NCI-H1436 (cell line): ENCODE measurements at places on chromosomes 12 and 14.

DNA sequence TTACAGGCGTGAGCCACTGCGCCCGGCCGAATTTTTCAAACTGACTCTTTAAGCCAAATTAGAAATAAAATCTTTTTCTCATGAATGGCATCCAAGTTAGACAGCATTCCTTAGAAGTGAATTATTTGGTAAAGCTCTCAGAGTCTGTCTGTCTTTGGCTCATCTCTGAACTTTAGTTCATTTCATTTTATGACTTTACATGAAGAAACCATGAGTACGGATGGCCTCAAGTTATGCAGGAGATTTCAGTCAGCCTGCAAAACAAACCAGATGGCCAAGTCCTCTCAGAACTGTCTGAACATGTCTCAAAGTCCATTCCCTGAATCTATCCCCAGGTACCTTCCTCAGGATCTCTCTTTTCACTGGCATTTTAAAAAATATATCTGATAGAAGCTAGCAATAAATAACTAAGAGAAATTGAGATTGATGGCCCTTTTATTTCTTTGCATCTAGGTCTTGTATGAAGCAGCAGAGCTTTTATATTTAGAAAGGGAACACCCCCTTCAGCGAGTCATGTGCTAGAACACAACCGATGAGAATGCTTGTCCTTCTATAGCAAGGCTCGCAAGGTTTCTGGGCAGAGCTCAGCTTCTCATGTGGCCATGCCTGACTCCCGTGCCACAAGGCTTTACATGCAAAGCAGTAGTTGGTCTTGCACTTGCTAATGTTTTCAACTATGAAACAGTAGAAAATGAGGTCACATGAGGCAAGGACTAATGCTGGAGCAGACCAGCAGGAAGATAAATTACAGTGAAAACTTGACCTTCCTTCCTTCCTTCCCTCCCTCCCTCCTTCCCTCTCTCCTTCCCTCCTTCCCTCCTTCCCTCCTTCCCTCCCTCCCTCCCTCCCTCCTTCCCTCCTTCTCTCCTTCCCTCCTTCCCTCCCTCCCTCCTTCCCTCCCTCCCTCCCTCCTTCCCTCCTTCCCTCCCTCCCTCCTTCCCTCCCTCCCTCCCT, 125.0 kb downstream of the AKAP6 start:
- no peak for DNase-seq

DNA sequence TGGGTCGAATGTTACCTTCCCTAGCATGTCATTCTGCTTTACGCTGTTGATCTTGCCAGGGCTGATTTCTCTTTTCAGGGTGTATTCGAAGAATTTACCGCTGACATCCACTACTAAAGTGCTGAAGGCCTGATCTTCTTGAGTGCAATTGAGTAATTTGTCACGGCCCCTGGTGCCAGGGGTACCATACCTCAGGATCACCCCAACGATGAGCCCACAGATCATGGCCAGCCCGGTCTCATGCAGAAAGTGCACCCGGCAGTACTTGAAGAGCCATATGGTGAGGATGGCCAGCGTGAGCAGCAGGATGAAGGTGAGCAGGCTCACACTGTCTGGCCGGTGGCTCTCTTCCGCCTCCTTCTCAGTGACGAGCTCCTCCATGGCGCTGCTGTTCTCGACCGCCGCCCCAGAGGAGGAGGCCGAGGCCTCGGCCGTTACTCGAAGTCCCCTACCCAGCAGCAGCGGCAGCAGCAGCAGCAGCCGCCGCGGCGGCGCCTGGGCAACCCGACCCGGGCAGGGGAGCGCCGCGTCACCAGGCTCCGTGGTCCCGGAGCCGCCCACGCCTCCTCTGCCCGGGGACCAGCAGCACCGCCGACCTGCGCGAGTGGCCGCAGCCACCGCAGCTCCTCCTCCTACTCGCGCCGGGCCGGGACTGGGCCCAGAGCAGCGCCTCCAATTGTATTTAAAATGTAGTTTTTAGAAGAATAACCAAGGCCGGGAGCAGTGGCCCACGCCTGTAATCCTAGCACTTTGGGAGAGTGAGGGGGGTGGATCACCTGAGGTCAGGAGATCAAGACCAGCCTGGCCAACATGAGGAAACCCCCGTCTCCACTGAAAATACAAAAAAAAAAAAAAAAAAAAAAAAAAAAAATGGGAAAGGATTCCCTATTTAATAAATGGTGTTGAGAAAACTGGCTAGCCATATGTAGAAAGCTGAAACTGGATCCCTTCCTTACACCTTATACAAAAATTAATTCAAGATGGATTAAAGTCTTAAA, 58.5 kb upstream of the TMPO start:
- DNase-seq, result no peak

GRCh38 chr12:2756756-2757155, 38.0 kb upstream of the FKBP4 start:
- DNase-seq, result no peak

- peak; percentile 11 for DNase-seq
These were observed 28.6 kb downstream of the PIGH start for GRCh38 chr14:67571275-67571990.

DNA sequence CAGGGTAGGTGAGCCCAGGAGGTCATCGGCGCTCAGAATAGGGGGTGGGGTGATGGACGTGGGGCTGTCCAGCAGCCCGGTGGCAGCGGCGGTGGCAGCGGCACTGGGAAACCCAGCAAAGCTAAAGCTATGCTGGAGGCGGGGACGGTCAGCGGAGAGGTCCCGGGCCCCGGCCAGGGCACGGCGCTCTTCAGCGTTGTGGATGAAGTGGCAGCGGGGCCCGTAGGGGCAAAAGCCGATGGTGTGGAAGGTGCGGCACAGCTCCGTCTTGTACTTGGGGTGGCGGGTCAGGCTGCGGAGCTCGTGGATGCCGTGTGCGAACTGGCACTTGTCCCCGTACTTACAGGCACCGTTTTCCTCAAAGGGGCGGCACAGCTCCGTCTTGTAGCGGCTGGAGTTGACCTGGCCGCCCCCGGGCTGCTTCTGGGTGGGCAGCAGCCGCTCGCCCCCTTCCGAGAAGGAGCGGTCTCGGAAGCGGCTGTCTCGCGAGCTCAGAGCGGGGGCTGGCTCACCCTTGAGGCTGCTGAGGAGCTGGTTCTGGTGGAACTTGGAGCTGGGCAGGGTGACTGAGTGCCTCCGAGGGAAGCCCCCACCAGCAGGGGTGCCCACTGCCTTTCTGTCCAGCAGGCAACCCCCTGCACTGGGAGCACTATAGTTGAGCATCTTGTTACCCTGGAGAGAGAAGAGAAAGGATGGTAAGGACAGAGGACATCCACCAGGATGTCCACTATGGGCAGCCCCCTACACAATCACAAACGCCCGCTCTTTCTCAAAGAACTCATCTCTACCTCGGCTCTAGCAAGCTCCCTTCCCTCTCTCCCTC, 2.8 kb downstream of the ZFP36L1 start:
- no peak for DNase-seq

GRCh38 chr12:51432921-51433320, 8.3 kb downstream of the SLC4A8 start:
- DNase-seq, result peak; percentile 21
